AG09319 (cell line): ENCODE measurements at places on chromosomes 3 and 15.

- DNase-seq = no peak
These were observed 27.7 kb upstream of the SSR3 start for GRCh38 chr3:156582532-156583183.

DNA sequence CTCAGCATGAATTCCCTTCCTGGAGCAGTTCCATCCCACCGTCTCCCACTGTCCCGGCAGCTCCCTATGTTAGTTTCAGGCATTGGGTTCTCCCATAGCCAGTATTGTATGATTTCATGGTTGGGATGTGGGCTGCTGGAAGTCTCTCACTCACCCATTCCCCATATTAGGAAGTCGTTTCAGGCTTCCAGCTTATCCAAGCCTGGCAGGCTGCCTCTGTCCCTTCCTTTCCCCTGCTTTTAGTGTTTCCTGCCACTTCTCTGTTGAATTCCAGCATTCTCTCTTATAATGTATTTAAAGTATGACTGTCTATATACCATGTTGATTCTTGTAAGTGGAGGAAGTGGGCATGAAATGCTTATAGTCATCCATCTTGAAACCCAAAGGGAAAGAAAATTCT, 309.7 kb upstream of the RBMS3 start:
- no peak for DNase-seq

DNA sequence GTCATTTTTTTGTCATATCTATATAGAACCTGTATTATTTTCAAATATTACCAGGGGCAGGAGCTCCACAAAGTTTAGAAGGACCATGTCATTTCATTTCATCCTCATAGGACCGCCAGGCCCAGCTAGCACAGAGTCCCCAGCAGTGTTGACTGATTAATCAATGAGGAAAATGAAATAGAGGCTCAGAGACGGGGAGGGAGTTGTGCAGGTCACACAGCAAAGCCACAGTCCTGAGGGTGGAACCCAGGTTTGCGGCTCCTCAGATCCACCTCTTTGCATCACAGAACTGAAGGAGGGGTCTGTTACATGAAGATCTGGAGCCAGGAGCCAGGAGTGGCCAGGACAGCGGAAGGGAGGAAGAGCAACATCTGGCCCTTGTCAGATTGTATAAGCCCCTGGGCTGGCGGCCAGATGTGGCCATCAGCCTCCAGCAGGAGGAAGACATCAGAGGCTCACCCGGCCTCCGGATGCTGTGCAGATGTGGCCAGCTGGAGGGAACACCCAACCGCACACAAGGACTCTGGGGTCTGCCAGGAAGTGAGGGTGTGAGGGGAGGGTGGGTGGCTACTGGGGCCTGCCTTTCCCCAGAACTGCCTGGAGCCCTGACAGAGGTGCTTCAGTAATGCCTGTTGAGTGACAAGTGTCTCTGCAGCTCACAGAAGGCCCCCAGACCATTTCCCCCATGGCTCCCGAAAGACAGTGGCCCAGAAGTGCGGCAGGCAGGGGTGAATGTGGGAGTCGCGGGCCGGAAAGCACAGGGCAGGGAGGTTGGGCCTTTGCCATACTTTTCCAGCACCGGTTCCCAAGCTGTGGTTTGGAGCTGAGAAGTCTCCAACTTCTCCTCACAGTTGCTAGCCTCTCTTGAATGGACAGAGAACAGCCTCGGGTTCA, 21.3 kb downstream of the EFCC1 start:
- DNase-seq = no peak

DNA sequence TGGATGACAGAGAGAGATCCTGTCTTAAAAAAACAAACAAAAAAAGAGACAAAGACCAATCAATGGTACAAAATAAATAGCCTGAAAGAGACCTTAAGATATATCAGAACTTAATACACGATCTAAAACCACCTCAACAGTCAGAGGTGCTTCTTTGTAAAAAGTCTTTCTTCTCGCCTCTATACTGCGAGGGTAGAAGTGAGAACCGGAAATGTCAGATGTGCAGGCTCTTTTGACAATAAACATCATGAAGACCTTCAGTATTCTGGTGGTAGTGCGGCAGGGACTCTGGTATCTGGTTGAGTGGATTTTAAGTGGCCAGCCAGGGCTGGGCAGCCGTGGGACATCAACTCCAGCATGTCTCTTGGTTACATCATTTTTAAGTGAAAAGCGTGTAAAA, 30.0 kb downstream of the RUBCN start:
- no peak for DNase-seq

- no peak for DNase-seq
These were observed 25.5 kb downstream of the CD276 start for GRCh38 chr15:73709686-73710085.

GRCh38 chr15:62809115-62809967, 233.2 kb upstream of the TPM1 start:
- no peak for DNase-seq

DNA sequence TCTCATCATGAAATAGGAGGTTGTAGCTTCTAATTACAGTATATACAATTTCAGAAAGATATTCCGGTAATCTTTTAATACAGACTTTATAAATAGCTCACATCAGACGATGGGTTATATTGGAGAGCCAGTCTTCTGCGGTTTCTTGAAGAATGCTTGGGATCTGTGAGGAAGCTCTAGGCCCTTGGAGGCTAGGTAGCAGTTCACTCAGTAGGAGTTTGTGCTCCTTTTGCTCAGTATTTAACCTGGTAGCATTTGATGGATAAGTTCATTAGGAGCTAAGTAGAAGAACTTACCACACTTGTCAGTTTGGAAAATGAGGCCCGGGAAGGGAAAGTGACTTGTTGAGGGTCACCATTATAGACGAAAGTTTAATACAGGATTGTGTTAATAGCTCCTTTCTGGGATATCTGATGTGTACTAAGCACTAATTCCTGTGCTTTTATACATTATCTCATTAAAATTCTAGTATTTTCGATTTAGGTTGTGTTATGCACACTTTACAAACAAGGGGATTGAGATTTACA, 2.8 kb downstream of the FNDC3B start:
- DNase-seq = no peak

DNA sequence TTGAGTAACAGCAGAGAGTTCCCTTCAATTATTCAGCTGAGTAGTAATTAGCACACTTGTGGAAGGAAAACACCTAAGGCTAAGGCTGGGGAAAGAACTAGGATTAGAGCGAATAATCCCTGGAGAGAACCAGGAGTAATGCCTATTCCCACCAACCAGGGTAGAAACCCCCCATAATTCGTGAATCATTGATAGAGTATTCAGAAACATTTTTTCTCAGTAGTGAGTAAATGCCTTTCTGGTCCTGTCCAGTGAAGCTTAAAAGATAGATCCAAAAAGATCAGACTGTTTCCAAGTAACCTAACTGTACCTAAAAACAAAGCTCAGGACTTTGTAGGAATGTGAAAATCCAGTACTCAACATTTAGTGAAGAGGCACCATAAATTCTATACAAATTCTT, 71.2 kb downstream of the DGKG start:
- no peak for DNase-seq
